ENCODE measurements at places on chromosomes 2 and 18.

DNA sequence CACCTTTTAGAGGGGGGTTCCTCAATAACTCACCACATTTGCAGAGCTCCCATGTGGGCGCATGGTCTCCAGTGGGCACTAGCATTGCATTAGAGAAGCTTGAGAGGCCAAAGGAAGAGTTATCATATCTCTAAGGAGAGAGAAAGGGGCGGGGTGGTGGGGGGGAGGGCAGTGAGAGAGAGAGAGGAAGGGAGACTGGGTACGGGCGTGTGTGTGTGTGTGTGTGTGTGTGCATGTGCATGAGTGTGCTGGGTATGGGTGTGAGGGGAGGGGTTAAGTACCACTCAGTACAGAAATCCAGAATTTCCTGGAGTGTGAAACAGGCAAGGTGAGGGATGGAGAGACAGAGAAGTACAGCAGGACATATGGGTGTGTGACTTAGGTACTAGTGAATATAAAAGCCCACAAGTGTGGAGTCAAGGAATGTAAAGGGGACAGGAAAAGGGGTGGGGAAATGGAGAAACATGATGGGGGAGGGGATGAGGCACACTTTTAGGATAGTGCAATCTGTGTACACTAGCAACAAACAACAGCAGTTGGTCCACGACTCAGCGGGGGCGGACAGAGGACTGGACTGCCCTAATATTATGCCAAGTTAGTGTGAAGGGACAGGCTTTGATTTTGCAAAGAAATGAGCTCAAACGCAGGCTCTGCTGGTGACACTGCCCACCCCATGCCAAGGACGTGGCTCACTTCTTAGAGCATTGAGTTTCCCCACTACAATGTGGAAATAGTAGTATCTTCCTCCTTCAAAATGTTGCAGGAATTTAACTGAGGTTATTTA, 91.3 kb downstream of the SPRED2 start:
- no peak for DNase-seq

DNA sequence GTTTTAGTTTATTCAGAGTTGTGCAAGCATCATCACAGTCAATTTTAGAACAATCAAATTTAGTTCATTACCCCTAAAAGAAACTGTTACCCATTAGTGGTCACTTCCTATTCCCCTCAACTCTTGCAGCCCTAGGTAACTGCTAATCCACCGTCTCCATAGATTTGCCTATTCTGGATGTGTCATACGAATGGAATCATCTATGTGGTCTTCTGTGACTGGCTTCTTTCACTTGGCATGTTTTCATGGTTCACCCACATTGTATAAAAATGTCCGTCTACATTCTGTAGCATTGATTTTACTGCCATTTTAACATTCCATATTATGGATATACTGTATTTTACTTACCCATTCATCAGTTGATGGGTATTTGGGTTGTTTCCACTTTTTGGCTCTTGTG, 5.3 kb upstream of the CEP68 start:
- no peak for DNase-seq

GRCh38 chr2:216161967-216162366, 52.8 kb downstream of the XRCC5 start:
- no peak for DNase-seq

DNA sequence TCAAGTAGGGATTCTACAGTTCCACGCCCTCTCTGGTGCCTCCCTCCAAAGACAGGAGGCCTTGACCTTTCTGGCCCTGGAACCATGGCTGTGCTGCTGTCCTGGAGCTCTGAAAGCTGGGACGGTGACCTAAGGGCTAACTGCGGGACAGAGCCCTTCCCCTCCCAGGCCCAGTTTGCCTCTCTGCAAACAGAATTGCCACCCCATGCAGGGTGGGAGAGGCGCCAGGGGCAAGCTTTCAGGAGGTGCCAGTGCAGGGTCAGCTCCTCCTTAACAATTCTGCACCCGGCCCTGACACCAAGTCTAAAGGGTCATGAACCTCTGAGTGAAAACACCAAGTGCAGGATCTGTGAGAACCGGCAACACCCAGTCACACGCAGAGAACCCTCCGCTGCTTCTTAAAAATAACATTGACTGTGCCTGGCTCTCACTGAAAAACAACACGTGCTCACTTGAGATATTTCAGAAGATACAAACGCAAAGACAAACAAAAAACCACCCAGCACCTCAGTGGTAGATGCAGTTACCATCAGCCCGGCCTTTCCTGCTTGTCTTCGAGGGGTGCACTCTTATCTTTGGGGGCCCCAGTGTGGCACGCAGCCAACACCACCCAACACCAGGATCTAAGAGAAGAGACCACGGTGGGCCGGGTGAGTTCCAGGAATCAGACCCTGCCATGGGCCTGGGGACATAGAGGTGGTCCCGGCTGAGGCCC, 1.1 kb upstream of the SNED1 start:
- DNase-seq = no peak

GRCh38 chr18:23881778-23882177, 132.8 kb upstream of the TTC39C start:
- DNase-seq = no peak

GRCh38 chr18:74916773-74917393, 292.1 kb downstream of the PTGR3 start:
- no peak for DNase-seq

DNA sequence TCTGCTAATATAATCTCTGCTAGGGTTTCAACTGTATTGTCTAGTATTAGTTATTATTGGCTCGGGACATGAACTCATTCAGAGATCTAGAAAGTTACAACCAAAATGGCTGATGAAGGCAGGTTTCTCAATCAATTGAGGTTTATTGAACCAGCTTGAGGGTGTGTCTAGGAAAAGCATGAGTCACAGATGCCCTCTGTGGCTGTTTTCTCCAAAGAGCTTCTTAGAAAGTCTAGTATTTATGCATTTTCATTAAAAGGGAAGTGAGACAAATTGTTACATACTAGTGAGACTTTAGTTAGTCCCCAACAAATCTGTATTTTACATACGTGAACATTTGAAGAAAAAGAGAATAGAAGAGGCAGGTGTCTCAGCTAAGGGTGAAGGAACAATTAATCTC, 23.0 kb upstream of the RTTN start:
- no peak for DNase-seq

- DNase-seq = no peak
These were observed 756.7 kb downstream of the MBD2 start for GRCh38 chr18:53467756-53468155.

DNA sequence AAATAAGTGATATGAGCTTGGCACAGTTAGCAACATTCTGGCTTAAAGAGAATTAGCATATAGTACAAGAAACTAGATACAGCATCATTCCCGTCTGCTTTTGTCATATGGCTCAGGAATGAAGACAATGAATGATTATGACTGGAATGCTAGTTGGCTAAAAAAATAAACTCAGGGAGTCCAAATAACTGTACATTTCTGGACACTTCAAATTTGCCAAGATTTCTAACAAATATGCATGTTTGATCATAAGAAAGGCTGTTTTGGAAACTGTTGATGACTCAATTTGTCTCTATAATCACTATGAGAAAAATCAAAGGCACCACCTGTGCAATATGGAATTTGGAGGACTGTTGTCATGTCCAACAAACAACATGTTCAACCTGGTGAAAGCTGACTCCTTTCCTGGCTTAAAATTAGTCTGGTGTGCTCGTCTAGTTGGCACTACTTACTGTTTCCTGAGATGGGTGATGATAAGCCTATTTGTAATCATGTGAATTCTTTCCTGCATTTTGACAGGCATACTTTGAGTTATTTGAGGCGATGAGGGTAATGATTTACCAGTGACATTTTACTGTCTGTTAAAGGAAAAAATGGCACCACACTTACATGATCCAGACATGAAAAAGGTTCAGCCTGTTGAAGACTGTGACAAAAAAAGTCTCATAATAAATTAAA, 133.9 kb upstream of the CDH20 start:
- DNase-seq = no peak

- DNase-seq = no peak
These were observed 59.6 kb downstream of the CABYR start for GRCh38 chr18:24198461-24198860.

DNA sequence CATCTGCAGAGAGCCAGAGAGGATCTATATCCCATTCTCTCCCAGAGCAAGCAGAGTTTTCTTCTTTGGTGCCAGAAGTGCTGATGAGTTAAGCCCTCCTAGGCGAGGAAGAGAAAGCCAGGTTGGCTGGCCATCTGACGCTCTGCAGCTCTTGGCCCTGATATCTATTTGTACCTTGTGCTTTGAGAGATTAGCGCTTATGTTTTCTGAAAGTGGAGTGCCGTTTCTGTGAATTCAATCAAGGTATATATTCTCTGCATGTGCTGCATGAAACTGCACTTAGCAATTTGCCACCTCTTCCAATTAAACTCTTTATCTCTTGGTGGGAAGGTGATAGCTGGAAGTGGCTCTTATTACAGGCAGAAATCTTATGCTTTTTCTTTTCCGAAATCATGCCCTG, 177.5 kb downstream of the LPIN1 start:
- no peak for DNase-seq

- no peak for DNase-seq
These were observed 48.7 kb upstream of the ANXA4 start for GRCh38 chr2:69693059-69693774.

- no peak for DNase-seq
These were observed 127.0 kb downstream of the CCBE1 start for GRCh38 chr18:59570101-59570775.

- no peak for DNase-seq
These were observed 1025.1 kb downstream of the LRP1B start for GRCh38 chr2:141105763-141106162.

- DNase-seq = no peak
These were observed at the start of gene GPR17 for GRCh38 chr2:127645395-127646291. TSS of gene GPR17 (plus strand) at chr2:127646153. CDS start at chr2:127650736, 4,583 bp downstream.

DNA sequence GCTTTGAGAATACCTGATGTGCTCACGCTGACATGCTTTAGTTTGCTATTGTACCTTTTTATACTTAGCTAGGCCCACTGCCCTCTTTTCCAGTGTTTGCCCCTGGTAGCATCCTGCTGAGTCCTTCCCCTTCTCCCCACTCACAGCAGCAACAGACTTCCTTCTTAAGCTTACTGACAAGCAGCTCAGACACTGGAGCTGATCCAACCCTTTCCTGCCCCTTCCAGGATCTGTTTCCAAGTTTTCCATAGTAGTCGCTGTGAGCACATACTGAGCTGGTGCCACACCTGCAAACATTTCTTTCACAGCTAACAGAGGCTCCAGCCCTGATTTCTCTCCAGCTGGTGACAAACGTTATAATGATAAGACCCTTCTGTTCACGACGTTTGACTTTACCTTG, 991.4 kb upstream of the CELF4 start:
- DNase-seq = no peak
